ENCODE measurements at places on chromosomes 2 and 18.

GRCh38 chr2:203786549-203787351 lies 80.3 kb downstream of the CD28 start:
- DNase-seq, result no peak

- no peak for DNase-seq
These were observed 97.9 kb downstream of the MTCL1 start for GRCh38 chr18:8803063-8803795.

DNA sequence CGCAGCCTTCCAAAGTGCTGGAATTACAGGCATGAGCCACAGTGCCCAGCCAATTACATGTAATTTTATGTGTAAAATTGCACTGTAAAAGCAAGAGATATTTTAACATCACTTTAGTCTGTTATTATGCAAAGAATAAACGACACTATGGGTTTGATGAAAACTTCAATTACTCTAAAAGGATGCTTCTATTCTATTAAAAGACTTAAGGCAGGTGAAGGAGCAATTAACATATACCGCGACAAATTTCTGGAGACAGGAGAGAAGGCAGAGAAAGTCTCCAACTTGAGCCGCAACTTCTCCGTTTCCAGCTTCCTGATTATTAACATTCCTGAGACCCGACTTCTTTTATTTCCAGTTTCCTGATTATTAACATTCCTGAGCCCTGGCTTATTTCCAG lies 53.7 kb downstream of the FAM210A start:
- no peak for DNase-seq

DNA sequence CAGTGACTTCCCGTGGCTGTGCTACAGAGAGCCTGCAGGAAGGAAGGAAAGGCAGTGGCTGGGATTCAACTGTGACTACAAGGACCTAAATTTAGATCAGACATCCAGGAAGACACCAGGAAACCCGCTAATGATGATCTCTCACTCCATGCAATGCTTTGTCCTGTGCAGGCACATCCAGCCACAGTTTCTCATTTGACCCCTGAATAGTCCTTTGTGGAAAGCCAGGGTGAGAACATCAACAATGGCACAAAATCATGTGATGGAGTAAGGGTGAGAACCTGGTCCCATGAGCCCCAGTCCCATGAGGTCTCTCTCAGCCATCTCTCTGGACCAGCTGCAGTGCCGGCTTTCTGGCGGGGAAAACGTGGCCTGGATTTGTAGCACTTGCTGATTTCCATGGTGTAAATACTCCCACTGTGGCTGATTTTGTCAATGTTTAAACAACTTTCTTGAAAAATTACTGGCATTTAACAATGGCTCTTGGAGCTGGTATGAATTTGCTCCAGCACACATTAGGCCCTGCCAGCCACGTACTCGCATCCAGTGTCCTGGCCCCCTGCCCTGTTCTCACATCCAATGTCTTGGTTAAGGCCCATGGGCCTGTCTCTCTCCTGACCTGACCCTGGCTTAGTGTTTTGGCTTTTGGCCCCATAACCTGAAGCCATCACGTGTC lies 159.0 kb upstream of the HAAO start:
- DNase-seq, result no peak
